ENCODE measurements at places on chromosomes 6 and 20.

DNA sequence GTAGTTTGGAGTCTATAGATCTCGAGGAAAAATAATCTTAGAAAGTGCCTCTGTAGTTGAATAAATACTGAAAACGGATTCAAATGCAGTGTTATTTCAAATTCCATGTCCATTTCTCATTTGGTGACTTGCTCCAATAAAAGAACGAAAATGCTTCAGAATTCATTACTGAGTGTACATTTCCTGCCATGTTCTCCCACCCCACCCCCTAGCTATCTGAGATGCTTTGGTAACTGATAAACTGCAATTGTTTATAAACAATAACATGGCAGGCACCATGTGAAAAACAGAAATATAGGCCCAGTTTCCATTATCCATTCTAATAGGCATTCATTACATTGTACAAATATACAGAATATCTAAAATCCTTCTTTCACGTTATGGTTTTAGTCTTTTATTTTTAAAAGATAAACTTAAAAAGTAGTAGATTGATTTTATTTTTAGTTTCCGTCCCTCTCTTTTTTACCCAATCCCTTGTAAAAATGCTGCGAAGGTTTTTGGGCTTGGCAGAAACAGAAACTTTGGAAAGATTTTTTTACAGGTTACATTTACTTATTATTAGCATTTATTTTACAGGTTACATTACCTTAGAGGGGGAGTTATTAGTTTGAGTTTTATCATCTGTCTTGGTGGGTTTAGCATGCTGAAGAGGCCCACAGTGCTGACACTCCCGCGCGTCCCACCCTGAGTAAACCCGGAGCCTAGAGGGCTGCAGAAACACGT is 1.5 kb downstream of the FAM162B start:
- no peaks in the 10 kb centered on the region for H3K36me3 ChIP-seq
- no peaks in the 10 kb centered on the region for H3K27me3 ChIP-seq
- H3K4me3 ChIP-seq, result no peak overlapping the region

DNA sequence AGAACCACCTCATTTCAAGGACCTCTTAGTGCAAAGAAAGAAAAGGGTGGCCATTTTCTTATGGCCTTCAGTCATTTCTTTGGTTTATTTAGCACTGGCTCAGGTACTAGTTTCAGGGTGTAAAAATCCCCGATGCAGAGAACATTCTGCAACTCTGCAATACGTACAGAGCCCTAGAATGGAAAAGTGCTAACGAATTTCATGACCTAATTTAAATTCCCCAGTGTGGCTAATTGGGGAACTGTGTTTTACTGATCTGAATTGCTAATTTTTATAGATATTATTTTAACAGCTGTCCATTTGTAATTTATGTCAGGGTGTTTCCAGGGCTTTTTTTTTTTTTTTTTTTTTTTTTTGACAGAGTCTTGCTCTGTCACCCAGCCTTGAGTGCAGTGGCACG is 160.7 kb downstream of the UST start:
- no peaks in the 10 kb centered on the region for H3K27me3 ChIP-seq
- no peak overlapping the region for H3K4me3 ChIP-seq
- no peak overlapping the region for H3K27ac ChIP-seq
- DNase-seq, result no peak
- H3K4me1 ChIP-seq, result no peaks in the 10 kb centered on the region
- H3K36me3 ChIP-seq, result no peaks in the 10 kb centered on the region

- DNase-seq, result no peak
- no peaks in the 10 kb centered on the region for H3K36me3 ChIP-seq
- H3K27ac ChIP-seq, result no peak overlapping the region
- H3K27me3 ChIP-seq, result no peaks in the 10 kb centered on the region
- H3K4me3 ChIP-seq, result no peak overlapping the region
Measured at GRCh38 chr6:163419413-163420288, 5.1 kb downstream of the QKI start.

- H3K4me1 ChIP-seq, result no peaks in the 10 kb centered on the region
- H3K4me3 ChIP-seq, result no peak overlapping the region
- no peaks in the 10 kb centered on the region for H3K36me3 ChIP-seq
Measured at GRCh38 chr6:7785243-7786035, 59.5 kb downstream of the BMP6 start.

DNA sequence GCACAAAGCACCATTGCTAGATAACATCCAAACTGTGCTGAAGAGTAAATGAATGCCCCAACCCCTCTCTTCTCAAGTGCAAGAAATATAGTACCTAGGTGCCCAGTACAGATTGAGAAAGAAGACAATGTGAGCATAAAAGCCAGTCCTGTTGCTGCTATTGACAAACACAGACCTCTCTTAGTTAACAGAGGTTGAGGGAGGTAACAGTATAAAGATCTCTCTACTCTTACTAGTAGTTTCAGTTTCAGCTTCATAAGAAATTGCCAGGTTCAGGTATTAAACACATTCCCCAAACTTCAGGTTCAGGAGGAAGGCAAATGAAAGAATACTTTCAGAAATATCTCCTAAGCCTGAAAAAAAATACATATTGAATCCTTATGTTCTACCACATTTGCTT is 31.4 kb downstream of the TBC1D32 start:
- H3K27ac ChIP-seq, result no peak overlapping the region
- H3K36me3 ChIP-seq, result peaks cover 11% of the 10 kb centered on the region

- no peaks in the 10 kb centered on the region for H3K4me1 ChIP-seq
- H3K27ac ChIP-seq, result no peak overlapping the region
- H3K36me3 ChIP-seq, result no peaks in the 10 kb centered on the region
- DNase-seq, result no peak
Measured at GRCh38 chr6:16236009-16236501, 2.3 kb upstream of the GMPR start.

DNA sequence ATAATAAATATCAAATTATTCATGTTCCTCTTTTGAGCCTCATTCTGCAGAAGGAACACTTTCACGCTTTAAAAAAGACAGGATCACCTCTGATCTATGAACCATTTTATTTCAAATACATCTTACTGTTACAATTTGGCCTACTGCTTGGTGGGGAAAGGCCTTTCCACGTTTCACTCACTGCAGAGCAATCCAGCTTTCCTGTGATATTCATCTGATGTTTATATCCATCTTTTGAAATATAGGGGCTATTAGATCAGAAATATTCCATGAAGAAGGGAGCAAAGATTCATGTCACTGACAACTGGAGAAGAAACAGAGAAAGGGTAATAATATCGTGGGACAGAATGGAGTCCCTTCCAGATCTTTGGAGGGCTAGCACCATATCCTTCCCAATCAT is 262.9 kb downstream of the ADGB start:
- H3K4me3 ChIP-seq, result no peak overlapping the region
- no peak for DNase-seq
- H3K36me3 ChIP-seq, result no peaks in the 10 kb centered on the region
- H3K4me1 ChIP-seq, result no peaks in the 10 kb centered on the region
- no peak overlapping the region for H3K27ac ChIP-seq

- H3K27ac ChIP-seq, result no peak overlapping the region
- no peaks in the 10 kb centered on the region for H3K36me3 ChIP-seq
- no peak for DNase-seq
- H3K4me1 ChIP-seq, result no peaks in the 10 kb centered on the region
Measured at GRCh38 chr6:80251321-80251720, 144.8 kb downstream of the BCKDHB start.

GRCh38 chr20:1899241-1899525 is 4.0 kb downstream of the SIRPA start:
- H3K4me1 ChIP-seq, result peaks cover 12% of the 10 kb centered on the region
- no peaks in the 10 kb centered on the region for H3K36me3 ChIP-seq
- DNase-seq, result no peak
- H3K27me3 ChIP-seq, result peaks cover 52% of the 10 kb centered on the region

DNA sequence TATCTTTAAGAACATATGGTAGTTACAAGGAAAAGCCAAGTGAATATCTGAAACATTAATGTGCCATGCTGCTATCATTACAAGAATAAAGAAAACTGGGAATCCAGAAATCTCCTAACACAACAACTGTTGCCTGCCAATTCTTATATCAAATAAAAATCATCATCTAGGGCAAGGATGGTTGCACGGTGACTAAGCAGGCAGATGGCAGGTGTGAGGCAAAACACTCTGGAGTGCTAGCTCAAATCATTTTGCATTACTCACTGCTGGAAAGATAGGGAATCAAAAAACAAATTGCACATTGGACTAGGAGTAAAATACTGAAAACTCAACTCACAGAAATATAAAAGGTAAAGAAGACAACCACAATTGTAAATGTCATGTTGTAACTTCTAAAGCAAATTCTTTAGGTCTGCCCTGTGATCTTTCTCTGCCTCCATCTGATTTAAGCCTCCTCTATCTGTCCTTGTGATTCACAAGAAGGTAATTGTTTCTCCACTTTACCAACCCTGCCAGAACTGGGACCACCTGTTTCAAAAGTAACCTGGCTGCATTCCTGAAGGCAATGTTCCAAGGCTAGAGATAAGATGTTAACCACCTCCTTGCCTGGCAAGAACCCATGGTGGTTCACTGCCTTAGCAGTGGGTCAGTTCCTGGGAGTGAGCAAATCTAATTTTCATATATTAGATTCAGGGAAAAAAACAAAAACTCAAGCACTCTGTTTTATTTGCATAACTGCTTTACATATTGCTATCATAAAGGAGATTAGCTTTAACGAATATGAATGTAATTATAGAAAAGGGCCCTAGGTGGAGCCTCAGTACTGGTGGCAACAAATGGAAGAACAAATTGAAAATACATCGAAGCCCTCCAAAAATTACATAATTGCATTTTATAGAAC is 33.1 kb upstream of the LCA5 start:
- H3K36me3 ChIP-seq, result no peaks in the 10 kb centered on the region
- no peaks in the 10 kb centered on the region for H3K4me1 ChIP-seq
- DNase-seq, result no peak
- no peak overlapping the region for H3K27ac ChIP-seq
